T-cell (primary cell): ENCODE measurements at places on chromosomes 13 and 19. TPM values are rescaled to one million over a fixed set of nuclear protein-coding genes. Genes with fewer than 3 reads are reported as not detected.

The NACC1 gene
- 38.4 TPM for total RNA-seq

The ZNF99 gene
- total RNA-seq, result 0.07 TPM

The FFAR2 gene
- not detected for total RNA-seq

The SPACA4 gene
- not detected for total RNA-seq

The KL gene
- 0.12 TPM for total RNA-seq

The PSG2 gene
- not detected for total RNA-seq

The INSR gene
- 2.4 TPM for total RNA-seq

The KLC3 gene
- not detected for total RNA-seq

The RYR1 gene
- 3.3 TPM for total RNA-seq

The ZSCAN22 gene
- total RNA-seq, result 1.9 TPM

The CA11 gene
- 13.7 TPM for total RNA-seq

The S1PR4 gene
- total RNA-seq, result 332 TPM

The ZNF625 gene
- 1.2 TPM for total RNA-seq

The ZSCAN4 gene
- total RNA-seq, result not detected

The ZNF844 gene
- 9.2 TPM for total RNA-seq

The FFAR1 gene
- total RNA-seq, result not detected

The RFPL4A gene
- total RNA-seq, result not detected

The ZNF302 gene
- 35.7 TPM for total RNA-seq

The SLC1A5 gene
- total RNA-seq, result 50.5 TPM

The PLIN5 gene
- 1.5 TPM for total RNA-seq

The MARK4 gene
- 34.8 TPM for total RNA-seq

The PNMA8B gene
- total RNA-seq, result 0.28 TPM

The OVOL3 gene
- not detected for total RNA-seq

The CCNA1 gene
- total RNA-seq, result not detected

The C19orf33 gene
- total RNA-seq, result 1.3 TPM

The ATF5 gene
- 18.9 TPM for total RNA-seq

The FBXO17 gene
- not detected for total RNA-seq

The IGFL1 gene
- total RNA-seq, result not detected

The MIA gene
- total RNA-seq, result 5.2 TPM

The RPL18 gene
- 2,662 TPM for total RNA-seq

The MAST1 gene
- 0.70 TPM for total RNA-seq

The UHRF1 gene
- 1.6 TPM for total RNA-seq

The IL17D gene
- total RNA-seq, result 0.20 TPM

The ZNF417 gene
- 23.6 TPM for total RNA-seq

The IL4I1 gene
- total RNA-seq, result 2.0 TPM

The GAPDHS gene
- total RNA-seq, result not detected

The ZNF256 gene
- 13.6 TPM for total RNA-seq

The CEACAM7 gene
- total RNA-seq, result not detected

The TMEM238 gene
- total RNA-seq, result 10.8 TPM

The SHD gene
- total RNA-seq, result not detected

The NALCN gene
- not detected for total RNA-seq

The ZNF429 gene
- total RNA-seq, result 26.8 TPM

The ZC3H4 gene
- total RNA-seq, result 75.5 TPM

The FUT2 gene
- total RNA-seq, result not detected

The FLT3LG gene
- 258 TPM for total RNA-seq

The ZNF441 gene
- total RNA-seq, result 4.8 TPM

The KIR2DL4 gene
- 0.20 TPM for total RNA-seq

The GPATCH1 gene
- total RNA-seq, result 14.2 TPM

The NLRP8 gene
- not detected for total RNA-seq
